ENCODE measurements at places on chromosomes 2 and 18.

DNA sequence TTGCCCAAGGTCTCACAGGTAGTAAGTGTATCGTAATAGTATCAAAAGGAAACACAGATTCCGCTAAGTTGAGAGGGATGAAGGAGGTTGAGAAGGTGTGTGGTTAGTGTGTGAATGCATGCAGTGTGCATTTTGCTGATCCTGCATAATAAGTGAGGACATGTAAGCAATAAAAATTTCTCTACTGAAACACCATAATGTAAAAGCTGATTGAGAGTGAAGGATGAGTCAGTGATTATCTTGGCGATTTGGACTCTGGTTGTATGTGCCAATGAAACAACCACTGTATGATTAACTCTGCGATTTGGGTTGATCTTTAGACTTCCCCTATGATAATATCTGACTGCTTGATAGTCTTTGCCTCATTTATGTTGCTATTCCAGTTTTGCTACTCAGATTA is 16.7 kb upstream of the ADGRF3 start:
- no peak for DNase-seq

DNA sequence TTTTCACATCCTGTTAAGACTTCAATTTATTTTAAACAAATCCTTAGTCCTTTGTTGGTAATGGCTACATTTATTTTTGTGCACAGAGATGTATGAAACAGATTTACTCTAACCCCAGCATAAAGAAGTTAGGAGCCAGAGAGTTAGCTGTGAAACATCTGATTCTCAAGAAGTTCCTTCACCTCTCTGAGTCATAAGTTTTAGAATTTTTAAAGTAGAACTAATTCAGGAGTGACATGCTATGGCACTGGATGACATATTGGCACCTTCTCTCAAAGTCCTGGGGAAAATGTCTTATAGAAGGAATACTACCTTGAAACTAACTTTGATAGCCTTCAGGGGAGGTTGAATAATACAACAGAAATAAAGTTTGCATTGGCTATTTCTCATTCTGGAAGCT is 6.4 kb upstream of the DSG2 start:
- DNase-seq, result no peak

GRCh38 chr2:64462940-64463700 is 9.2 kb downstream of the LGALSL start:
- DNase-seq, result no peak

GRCh38 chr2:159217676-159218075 is 68.8 kb downstream of the WDSUB1 start:
- no peak for DNase-seq

DNA sequence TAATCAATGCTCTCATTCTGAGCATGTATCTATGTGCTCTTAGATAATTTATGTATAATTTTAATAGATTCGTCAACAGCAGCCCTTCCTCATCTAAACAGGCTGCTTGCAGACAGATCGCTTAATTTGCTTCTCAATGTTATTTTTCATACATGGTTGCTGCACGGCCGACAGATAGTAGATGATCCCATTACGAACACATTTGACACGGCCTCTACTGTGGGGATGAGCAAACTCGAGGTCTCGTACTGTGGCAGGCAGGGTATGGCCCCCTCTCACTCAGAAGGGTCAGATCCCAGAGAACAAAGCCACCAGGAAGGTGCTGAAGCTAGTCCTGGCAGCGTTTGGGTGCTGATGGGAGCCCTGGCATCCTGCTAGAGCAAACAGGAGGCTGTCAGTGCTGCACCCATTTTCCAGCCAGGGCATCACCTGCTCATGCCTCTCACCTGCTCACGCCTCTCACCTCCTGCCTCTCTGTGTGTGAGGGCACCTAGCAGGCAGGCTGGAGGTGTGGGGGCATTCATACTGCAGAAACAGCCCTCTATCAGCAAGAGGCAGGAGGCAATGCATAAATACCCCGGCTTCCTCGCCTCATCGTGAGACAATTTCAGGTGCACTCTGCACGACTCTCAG is 80.0 kb downstream of the KLHL29 start:
- DNase-seq, result no peak

GRCh38 chr2:240042740-240043139 is 10.6 kb downstream of the OR6B3 start:
- DNase-seq, result no peak
